ENCODE measurements at places on chromosomes 2 and 18.

GRCh38 chr2:118611691-118612090 is 235.8 kb downstream of the EN1 start:
- no peak for DNase-seq

DNA sequence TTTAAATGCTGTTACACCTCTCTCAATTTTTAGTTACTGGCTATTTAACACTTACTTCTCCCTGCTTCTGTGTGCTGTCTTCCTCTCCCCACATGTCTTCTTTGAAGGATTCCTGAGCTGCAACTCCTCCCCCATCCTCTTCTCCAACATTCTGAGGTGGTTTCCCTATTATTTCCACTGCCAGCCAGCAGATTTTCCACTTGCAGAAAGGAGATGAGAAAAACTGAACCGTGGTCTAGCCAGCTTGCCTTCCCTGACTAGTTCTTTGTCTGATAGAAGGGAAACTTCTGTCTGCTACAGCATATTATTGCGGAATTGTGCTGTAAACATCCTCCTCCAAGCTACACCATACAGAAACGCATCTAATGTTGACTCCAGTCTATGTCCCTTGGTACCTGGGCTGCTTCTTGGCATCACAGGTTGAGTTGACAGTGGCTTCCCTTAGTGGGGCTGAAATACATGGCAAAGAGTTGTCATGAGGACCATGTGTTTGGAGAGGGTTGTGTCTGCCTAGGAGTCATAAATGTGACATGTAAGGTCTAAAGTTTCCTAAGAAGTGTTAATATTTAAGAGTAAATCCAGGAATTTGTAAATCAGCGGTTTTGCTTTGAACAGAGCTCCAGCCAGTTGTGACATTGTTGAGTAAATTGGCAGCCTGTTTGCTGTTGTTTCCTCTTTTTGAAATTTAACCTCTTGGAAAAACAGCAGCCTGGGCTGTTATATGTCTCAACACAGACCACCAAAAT is 68.3 kb upstream of the RND3 start:
- DNase-seq: no peak

GRCh38 chr2:101884423-101884822 is 107.3 kb upstream of the IL1R2 start:
- no peak for DNase-seq

DNA sequence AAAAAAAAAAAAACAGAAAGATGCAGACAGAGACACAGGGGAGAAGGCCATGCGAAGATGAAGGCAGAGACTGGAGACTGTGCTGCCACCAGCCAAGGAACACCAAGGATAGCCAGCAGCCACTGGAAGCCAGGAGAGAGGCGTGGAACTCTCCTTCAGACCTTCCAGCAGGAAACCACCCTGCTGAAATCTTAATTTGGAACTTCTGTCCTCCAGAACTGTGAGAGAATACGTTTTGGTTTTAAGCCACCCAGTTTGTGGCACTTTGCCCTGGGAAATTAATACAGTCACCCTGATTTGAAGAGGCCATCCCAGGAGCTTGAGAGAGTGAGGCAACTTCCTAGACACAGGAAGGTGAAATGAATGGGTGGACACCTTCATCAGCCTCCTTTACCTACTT is 93.7 kb downstream of the IRS1 start:
- no peak for DNase-seq

DNA sequence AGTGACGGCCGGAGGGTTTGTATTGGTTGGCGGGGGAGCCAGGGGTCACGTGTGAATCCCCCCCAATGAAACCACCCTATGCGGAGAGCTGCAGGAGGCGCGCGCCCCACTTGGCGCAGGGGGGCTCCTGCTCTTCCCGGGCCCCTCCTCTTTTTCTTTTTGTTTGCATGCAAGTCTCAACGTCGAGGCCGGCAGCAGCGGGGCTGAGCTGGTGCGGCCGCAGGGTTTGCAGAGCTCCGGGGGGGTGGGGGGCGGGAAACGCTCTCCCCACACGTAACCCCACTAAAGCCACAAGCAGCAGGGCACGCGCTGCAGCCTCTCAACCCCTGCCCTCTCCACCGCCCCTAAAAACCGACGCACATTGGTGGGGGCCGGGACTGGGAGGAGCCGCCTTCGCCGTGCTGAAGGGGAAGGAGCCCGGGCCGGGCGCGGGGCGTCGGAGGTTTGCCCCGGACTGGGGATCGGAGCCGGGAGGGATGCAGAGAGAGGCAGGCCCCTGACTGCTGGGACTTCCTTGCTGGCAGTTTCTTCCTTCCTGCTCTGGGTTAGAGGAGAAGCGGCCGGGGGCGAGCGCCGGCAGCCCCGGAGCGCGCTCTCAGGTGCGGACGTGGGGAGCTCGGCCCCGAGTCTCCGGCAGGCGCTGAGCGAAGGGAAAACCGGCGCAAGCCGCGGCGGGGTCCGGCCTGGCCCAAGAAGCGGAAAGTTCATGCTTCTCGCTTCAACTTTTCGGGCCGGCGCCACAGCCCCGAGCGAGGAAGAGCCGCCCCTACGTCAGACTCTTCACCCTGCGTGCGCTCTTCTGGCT is 864 bp downstream of the LBH start:
- DNase-seq: peak; percentile 27

DNA sequence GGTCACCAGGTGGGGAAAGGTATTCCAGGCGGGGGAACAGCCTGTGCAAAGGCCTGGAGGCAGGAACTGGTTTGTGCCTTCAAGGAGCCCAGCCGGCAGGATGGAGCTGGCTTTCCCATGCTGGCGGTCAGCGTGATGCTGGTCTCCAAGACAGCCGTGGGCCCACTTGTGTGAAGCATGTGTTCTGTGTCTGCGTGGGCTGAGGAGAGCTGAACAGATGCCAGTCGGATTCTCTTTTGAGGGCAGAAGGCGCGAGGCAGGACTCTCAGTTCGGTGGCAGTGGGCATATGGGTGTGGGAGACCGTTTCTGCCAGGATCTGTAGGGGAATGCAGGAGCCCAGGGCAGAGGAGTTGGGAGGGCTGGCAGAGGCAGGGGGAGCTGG is 191.6 kb downstream of the TWIST2 start:
- no peak for DNase-seq

GRCh38 chr18:63765837-63766236 is 9.4 kb upstream of the SERPINB7 start:
- DNase-seq: no peak

GRCh38 chr2:157698430-157698829 is 69.8 kb upstream of the ACVR1C start:
- DNase-seq: no peak

GRCh38 chr2:143581134-143581533 is 451.9 kb downstream of the ARHGAP15 start:
- no peak for DNase-seq

DNA sequence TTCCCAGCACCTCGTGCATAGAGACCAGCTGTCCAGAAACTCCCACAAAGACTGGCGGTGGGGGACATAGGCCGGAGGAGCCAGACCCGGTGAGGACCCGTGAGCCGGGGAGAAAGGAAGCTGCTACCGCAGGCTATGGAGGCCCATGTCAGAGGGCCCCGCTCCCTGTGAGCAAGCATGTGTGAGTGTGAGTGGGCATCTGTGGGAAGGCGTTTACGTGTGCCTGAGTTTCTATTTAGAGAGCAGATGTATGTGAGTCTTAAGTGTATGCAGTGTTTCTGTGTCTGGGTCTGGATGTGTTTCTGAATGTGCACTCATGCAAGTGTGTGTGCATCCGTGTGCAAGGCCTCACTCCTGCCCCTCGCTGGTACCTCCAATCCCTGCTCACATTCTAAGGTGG is 187.8 kb upstream of the RAB6C start:
- no peak for DNase-seq

DNA sequence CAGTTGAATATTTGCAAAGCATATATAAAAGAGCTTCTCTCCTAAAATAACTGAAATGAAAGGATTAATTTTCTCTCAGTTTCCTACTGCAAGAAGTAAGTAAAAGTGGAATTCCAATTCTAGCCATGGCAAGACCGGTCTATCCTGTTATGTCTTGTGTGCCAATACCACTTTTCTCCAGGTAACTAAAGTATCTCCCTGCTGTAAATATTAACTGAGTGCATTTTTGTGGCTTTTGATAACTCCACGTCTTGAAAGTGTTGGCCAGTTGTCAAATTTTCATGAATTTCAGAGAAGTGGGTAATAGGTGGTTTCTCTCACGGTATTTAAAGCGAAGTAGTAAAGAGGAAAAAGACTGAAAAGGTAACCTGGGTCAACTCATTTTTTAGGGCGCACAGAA is 225.9 kb downstream of the NEDD4L start:
- DNase-seq: peak; percentile 80

GRCh38 chr2:16401761-16402300 is 263.8 kb downstream of the CYRIA start:
- no peak for DNase-seq

DNA sequence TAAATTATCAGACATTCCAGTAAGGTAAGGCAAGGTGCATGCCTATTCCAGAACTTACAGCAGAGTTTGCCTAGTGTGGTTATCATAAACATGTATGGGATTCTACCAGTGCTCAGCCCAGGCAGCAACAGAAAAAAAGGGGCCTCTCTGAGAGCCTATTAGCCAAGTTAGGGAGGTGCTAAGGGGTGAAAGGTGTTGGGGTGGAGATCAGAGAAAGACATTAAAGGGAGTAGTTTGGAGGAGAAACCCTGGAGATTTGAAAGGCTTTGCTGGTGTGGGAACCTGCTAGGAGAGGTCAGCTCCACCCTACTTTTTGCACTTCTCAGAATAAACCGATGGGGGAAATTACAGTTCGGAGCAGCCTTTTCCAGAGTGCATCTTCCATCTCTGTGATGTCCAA is 2.9 kb downstream of the ARPC2 start:
- DNase-seq: no peak

DNA sequence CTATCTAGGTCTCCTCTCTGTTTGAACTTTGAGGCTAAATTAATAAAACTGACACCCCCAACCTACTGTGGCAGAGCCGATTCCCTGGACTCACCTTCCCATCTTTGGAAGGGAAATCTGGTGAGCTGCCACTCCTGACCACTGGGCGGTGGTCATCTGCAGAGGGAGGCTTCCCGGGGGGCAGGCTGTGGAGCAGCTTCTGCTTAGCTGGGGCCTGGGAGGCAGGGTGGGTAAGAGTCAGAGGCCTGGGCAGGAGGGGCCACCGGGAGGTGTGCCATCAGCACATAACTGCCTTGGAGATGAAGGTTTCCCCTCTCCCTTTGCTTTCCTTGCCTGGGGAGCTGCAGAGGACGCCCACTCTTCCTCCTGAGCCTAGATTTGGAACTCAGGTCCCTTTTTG is 2.3 kb upstream of the NPPC start:
- no peak for DNase-seq

DNA sequence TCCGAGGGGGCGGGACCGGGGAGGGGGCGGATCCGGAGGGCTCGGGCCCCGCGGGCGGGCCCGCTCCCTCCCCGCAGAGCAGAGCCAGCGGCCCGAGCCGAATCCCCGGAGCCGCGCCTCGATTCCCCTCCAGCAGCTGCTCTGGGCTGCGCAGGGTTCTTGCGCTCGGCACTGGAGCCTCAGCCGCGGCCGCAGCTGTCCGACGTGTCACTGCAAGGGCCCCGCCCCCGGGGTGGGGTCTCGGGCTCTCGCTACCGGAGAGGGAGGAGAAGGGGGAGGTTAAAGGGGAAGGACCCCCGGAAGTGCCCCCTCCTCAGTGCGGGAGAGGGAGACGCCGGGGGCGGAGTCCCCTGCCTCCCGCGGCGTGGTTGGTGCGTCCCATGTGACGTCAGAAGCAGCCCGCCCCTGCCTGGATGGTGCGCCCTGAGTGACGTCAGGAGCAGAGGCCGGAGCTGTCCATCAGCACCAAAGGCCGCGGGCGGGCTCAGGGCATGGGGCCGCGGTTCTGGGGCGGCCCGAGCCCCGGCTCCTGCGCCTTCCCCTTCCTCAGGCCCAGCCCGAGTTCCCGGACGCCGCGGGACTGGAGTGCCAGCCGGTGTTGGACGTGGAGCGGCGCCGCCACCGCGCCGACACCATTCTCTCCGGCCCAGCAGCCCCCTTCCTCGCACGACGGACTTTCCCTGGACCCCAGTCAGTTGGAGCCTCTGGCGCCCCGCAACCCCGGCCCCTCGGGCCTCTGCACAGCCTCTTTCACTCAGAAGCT is at the start of the genes CHPF and TMEM198:
Gene CHPF, minus strand, starts transcription at position 214 of the 763 bp plus-strand sequence. CDS start 271 bp downstream, outside the sequence.
Gene TMEM198, plus strand, starts transcription at position 433 of the 763 bp plus-strand sequence. CDS start 700 bp downstream, outside the sequence.
- peak; percentile 99 for DNase-seq

DNA sequence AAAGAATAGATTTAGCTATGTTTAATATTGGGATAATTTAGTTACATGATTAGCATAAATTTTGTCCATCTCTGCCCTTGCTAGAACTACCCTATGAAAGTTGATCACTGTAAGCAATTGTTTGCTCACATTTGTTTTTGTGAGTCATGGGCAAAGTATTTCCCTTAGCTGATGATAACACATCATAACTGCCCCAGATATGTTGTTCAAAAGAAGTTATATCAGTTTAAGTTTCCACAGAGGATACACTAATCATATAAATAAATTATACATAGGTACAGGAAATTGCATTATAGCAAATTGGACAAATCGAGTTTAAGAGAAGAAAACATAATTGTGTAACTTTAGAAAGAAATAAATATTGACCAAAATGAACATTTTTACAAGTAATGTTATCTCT is 223.2 kb upstream of the PIK3C3 start:
- DNase-seq: no peak

DNA sequence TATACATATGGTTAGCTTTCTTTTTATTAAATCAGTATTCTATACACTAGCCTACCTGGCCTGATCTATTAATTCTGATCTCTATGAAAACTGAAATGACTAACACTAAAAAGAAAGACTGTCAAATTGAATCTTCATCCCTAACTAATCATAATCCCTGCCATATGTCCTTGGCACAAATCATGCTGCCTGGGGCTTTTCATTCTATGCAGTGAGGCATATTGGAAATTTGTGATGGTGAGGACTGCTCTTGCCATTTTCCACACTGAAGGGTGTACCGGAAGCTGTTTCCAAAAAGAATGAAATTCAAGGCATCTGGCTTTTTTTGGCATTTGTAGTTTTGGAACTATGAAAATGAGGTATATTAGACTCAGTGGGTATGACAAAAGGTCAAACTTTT is 39.7 kb downstream of the RAPGEF4 start:
- DNase-seq: no peak

DNA sequence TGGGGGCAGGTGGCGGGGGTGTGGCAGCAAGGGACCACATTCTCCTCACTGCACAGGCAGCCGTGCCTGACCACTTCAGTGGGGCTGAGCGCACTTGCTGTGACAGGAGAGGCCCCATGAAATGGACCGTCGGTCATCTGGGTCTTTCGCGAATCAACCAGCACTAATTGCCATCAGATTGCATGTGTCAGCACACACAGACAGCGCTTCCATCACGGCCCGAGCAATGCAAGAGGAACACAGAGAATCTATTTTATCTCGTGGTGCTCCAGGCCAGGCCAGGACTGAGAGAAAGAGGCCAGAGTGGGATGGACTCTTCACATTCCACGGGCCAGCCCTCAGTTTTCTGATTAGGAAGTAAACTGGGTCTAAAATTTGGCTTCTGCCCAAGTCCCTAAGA is 87.0 kb downstream of the EIPR1 start:
- no peak for DNase-seq

DNA sequence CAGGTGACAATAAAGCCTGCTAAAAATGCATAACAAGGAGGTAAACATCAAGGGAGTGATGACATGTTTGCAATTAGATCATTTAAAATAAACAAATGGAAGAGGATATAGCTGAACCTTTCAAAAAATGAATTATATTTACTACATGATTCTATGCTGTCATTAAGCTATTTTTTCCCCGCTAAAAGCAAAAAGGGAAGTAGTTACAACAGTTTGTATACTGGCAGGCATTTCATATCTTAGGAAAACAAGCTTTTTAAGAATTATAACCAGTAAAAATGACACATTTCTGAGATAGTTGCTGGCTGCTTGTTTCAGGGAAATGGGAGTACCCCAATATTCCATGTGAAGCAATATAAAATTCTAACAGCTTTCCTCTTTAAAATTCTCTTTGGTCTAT is 89.1 kb upstream of the ITGB6 start:
- no peak for DNase-seq
